Activated naive CD4-positive, alpha-beta T cell treated with Interleukin-2 at 50 U/mL for 16 hours (primary cell): ENCODE measurements at places on chromosomes 13 and 19.

- DNase-seq, result no peak
Measured at GRCh38 chr13:111893607-111894443, 173.1 kb upstream of the SOX1 start.

DNA sequence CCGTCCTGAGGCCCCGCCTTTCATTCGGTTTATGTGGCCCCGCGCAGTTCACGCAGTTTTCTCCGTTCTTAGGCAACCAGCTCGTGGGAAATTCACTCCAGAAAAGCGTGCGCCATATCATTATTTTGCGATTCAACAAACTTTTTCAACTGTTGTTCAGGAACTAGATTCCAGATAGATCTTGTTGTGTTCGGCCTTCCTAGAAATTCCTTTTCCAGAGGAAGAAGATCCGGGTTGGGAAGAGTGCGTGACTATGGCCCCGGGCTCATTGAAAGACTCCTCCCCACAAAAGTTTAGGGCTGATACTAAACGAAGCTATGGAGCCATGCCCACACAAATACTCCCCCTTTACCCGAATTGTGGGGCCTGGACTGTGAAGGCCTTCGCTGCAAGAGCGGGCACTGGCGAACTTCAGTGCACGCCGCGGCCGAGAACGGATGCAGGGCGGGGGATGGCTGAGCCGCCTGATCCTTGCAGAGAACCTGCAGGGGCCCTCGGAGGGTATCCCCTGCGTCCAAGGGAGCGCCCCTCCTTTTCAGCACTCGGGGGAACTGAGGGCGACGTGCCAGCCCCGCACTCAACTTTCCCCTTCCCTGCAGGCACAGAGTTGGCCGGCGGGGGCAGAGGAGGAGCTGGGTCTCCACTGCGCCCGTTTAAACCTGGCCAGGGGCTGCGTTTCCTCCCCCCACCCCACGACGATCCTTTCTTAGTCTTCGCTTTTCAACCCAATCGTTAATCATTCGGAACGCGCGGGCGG, 904 bp upstream of the SOX1 start:
- no peak for DNase-seq

DNA sequence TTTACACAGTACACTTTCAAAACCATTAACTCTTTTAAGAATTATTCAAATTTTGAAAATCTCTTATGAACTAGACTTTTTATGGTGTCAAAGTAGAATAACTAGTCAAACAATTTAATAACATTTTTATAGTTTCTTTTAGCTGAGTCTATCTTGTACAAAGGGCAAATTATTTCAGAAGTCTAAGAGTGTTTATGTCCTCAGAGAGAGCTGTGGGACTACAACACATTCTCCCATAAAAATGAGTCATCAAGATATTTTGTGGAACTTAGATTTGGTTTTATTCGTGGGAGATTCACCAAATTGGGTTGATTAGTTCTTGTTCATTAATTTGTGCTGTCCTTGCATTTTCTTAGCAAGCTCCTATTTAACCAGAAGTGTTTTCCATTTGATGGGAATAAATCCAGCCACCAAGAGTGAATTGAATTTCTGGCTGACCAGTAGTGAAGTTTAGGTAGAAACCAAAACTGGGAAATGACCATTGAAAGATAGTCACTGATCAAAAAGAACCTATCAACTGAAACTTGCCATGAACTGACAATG, 291.0 kb downstream of the DLEU7 start:
- no peak for DNase-seq

GRCh38 chr19:31254180-31254551, 95.1 kb downstream of the TSHZ3 start:
- no peak for DNase-seq

DNA sequence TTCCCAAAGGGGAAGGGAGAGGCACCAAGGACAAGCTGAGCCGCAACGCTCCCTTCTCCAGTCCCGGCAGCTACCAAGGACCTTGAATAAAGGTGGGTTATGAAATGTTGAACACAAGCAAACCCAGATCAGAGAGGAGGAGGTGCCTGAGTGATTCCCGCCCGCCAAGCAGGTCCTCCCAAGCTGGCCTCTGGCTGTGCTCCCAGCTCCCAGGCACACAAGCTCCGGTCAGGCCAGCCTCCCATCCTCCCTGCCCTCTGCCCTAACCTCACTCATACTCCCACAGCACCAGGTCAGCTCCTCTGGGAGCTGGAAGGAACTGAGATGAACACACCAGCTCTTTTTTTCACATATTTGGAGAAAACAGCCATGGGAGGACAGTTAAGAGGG, 3.7 kb downstream of the NAPA start:
- no peak for DNase-seq

DNA sequence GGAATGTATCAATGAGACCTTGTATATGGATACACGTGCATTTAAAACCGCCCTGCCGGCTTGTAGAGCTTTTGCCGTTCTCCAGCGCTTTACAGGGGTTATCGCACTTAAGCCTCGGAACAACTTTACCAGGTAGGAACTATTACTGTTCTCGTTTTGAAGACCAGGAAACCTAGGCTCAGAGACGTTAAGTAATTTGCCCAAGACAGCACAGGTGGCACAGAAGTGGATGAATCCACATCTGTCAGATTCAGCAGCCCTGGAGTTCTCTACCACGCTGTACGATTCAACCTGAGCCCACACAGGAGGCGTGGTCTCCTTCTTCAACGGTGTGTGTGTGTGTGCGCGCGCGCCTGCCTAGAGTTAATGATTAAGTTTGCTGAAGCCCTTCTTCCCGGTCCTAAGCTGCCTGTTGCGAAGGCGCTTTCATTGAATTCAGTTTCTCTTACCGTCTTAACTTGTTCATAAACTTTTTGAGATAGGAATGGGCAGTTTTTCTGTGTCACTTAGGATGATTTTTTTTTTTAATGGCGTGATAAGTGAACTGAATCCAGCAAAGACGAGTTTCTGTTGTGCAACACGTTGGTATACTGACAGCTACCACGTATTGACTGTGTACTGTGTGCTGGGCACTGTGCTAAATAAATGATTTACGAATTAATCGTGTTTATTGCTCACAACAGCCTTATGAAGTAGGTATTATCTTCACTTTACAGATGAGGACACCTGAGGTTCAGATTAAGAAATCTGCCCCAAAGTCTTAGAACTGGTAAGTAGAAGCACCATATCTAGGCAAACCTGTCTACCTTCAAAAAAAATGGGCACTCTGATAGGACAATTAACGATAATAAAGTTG, 67.4 kb downstream of the KCNRG start:
- DNase-seq, result peak; percentile 83

GRCh38 chr19:46068345-46069258, 27.8 kb upstream of the IGFL4 start:
- DNase-seq, result no peak

DNA sequence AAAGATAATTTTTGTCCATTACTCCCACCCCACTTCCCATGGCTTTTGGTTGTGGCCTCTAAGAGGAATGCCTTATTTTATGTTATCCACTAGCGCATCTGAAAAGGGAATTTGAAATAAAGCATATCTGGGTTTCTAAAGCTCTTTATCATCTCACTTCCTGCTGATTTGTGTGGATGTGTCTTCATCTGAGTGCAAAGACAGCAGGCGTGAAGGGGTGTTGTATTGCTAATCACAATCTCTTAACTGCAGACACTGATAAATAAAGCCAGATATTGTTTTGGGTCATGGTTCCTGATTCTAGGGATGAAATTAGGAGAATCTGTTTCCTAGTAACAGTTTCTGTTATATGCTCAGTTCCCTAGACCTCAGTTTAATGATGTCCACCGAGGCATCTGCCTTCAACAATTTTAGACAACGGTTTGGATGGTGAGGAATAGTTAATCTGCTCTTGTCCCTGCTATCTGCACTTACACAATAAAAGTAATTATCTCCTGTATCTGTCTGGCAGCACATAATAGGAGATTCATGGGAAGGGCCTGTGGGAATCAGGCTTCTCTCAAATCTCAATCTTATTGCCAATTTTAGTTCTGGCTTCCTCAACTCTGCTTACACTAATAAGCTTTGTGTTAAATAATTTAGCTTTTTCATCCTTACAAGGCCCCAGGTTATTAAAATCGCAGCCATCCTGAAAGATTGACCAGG, 517.9 kb upstream of the ATXN8OS start:
- DNase-seq, result no peak

- DNase-seq, result no peak
Measured at GRCh38 chr19:13856497-13856896, 20.4 kb upstream of the NANOS3 start.

DNA sequence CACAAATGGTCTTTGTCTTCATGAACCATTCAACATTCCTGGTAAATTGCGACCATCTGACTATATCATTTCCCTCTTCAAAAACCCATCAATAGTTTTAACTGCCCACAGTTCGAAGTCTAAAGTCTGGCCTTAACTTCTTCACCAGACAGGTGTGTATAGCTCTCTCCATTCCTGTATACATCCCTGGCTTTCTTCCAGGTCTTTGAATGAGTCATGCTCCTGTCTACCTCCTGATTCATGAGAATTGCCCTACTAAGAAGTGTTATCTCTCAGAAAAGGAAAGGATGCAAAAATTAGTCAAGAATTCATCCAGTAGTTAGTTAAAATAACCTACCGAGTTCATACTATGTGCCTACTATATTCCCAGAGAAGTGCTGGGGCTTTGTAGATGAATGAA, 225.0 kb downstream of the TBC1D4 start:
- DNase-seq, result no peak

DNA sequence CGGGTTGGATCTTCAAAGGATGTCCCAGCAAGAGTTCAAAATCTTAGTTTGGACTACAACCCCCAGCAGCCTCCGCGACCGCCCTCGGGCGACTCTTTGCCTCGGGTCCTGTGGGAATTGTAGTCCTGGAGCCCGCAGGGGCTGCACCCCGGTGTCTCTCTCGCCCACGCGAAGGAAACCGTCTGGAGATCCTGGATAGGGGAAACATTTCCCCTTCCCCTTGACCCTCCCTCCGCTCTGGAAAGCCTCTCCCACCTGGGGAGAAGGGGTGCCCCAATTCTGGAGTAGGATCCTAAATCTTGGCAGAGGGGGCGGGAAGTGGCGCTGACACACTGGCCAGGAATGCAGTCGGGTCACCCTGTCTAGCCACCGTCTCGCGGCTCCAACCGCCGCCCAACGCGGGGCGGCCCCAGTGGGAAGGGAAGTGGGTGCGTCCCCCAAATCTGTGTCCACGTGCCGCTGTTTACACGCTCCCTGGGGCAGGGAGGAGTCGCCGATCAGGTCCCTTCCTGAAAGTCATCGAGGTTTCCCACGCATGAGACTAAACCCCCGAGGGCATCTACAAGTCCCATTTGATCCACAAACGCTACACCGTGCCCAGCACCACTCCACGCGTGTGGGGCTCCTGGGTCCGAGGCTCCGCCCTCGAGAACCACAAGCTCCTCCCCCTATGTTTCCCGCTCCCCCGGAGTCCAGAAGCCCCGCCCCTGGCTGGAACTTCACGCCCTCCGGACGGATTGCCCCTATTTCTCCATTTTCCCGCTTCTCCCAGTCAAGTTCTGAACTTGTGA, 761 bp upstream of the PPP1R13L start:
- peak; percentile 86 for DNase-seq

GRCh38 chr19:31290931-31291590, 58.2 kb downstream of the TSHZ3 start:
- DNase-seq, result no peak

GRCh38 chr19:14091813-14092462, 1.4 kb upstream of the SAMD1 start:
- peak; percentile 39 for DNase-seq
